GM23248 (cell line): ENCODE measurements at places on chromosomes 6 and 20. TPM values are rescaled to one million over a fixed set of nuclear protein-coding genes. Genes with fewer than 3 reads are reported as not detected.

MOG gene
- not detected in 2 replicates for total RNA-seq

CFB gene
- total RNA-seq, result 4.4 and 7.3 TPM in 2 replicates

IRF4 gene
- total RNA-seq, result not detected in 2 replicates

UNC93A gene
- not detected in 2 replicates for total RNA-seq

GRCh38 chr20:37990571-37991151, 42.6 kb downstream of the TTI1 start:
- no peak overlapping the region for H3K4me3 ChIP-seq
- 0 out of 2 replicates have a peak, but pooled peaks cover 6% of the 10 kb centered on the region for H3K36me3 ChIP-seq
- H3K4me1 ChIP-seq, result peaks cover 31% of the 10 kb centered on the region
- H3K27me3 ChIP-seq, result no peaks in the 10 kb centered on the region

DNA sequence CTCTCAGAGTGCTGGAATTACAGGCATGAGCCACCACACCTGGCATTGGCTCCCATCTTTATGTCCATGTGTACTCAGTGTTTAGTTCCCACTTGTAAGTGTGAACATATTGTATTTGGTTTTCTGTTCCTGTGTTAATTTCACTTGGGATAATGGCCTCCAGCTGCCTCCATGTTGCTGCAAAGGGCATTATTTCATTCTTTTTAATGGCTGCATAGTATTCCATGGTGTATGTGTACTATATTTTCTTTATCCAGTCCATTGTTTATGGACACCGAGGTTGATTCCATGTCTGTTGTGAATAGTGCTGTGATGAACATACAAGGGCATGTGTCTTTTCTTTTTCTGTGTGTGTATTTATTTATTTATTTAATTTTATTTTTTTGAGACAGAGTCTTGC, 47.7 kb downstream of the MYO6 start:
- H3K4me1 ChIP-seq, result peaks cover 22% of the 10 kb centered on the region
- H3K27me3 ChIP-seq, result no peaks in the 10 kb centered on the region
- no peak overlapping the region for H3K4me3 ChIP-seq
